IMR-90 (cell line): ENCODE measurements at places on chromosomes 6 and 20. TPM values are rescaled to one million over a fixed set of nuclear protein-coding genes. Genes with fewer than 3 reads are reported as not detected.

DNA sequence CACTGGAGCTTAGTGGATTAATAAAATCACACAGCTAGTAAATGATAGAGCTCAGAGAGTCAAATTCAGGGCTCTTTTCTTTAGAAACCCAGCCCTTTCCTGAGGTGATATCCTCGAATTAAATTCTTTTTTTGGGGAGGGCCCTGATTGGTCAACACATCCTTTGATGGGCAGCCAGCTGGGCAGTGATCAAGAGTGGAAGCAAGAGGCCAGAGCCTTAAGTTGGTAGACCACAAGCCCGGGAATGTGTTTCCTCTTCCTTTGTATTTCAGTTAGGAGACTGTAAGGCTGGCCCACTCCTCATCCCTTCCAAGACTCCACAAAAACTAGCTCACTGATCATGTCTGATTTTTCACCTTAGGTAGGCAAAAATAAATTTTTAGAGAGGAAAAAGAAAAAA, 640.5 kb downstream of the DHX35 start:
- no peak for DNase-seq

DNA sequence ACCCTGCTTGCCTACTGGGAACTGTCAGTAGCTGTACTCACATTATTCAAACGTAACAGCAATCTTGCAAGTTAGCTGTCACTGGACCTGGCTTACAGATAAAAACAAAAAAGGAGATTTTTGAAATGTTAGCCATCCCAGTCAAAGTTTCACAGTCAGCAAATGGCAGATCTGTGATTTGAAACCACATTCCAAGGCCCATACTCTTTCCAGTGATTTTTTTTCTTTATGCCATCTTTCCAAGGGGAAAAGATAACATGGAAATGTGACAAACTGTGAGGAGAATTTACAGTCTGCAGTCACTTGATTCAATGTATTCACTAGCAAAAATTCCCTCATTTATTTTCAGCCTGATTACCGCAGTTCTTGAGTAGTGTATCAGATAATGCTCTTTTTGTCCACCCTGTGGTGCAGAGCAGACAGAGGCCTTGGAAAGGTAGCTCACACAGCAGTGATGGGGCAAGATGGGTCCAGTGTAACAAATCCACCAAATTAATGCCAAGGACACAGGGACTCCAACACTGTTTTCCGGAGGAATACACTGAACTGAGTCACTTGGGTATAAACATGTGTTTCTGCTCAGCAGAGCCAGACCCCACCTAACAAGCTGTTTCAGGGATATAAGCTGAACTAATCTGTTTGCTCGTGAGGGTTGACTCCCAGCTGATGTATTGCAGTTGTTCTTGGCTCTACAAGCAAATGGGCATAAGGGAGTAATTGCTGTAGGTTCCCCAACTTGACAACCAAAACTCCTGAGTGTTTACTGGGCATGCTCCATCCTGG, 49.9 kb upstream of the ADGRF1 start:
- no peak for DNase-seq

Gene EDN3
- total RNA-seq, result not detected in 2 replicates

GRCh38 chr6:142966294-142966693, 21.3 kb upstream of the HIVEP2 start:
- no peak for DNase-seq

GRCh38 chr6:165676435-165677068, 13.5 kb upstream of the PDE10A start:
- DNase-seq, result peak; percentile 20

- DNase-seq, result no peak
Measured at GRCh38 chr6:169112483-169113320, 140.9 kb downstream of the THBS2 start.
